ENCODE measurements at places on chromosomes 12 and 14.

GRCh38 chr12:113002155-113002554, 23.8 kb downstream of the OAS2 start:
- no peak for DNase-seq

DNA sequence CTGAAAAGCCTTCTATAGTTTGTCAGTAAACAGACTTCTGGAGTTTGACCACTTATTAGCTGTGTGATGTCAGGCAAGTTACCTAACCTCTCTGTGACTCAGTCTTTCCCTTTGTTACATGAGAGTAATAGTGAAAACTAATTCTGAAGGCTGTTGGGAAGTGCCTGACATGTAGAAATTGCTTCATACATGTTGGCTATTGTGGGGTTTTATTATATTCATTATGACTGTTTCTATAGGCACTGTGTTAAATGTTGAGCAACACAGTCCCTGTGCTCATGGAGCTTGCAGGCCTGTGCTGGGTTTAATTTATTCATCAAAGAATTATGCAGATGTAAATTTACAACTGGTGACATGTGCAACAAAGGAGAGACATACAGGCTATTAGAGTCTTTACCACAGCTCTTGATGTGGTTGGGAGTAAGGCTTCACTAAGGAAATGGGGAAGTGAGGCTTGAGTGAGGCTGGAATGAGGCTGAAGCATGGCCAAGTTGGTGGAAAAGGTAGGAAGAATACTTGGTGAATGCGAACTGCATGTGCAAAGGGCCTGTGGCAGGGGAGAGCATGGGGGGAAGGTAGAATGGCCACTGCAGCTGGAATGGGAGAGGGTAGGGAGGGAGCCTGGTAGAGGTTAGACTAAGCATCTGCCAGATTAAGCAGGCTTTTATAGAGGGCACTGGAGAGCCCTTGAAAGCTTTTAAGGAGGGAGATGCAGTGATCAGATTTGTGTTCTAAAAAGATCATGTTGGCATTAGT, 236.4 kb upstream of the CRY1 start:
- peak; percentile 65 for DNase-seq

DNA sequence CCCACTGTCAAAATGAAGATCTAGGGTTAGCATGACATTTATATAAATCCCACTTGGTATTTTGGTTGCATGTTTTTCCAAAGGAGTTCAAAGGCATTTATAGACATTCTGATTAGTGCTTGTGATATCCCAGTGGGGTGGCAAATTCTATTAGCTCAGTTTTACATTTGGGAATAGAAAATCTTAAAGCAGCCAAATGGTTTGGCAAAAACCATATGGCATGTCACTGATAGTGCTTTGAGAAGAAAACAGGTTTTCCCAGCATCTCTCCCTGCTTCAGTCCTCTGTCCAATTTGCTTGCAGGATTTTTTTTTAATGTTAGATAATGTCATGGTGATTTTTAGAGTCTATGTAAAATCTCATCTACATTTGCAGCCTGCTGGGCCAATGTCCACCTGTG, 225.1 kb upstream of the DIO3 start:
- DNase-seq = no peak

DNA sequence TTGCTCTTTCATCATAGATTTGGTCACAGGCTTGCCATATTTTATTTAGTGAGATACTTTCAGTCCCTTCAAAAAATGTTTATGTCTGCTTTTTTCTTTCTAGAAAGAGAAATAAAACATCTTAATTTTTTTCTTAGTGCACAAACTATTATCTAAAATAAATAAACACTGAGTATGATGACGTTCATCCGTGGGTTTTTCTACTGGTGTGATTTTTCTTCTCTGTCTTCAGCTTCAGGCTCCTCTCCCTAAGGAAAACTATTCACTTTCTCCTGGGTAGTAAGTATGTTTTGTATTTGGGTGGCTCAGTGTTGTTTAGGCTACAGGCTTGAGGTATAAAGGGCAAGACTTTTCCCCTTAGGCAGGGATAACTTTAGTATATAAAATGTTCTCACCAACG, 154.7 kb downstream of the DACT1 start:
- no peak for DNase-seq

GRCh38 chr14:92109490-92109889, 3.1 kb upstream of the ATXN3 start:
- DNase-seq = no peak

DNA sequence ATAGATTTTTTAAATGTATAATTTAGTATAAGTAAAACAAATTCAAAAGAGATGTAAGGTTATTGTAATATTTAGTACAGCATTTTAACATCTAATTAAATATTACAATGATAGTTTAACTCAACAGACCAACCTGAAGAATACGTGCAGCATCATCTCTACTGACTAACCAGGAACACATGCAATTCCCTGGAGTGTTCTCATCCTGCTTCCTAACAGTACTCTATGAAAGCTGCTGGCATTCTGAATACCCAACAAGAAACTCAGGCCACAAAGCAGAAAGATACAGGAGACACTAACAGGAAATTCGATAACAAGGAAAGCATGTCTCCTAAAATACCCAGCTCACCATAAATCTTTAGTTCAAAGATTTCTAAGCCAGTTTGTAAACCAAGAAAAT, 58.3 kb downstream of the CEP83 start:
- peak; percentile 4 for DNase-seq

GRCh38 chr14:104149278-104149595, 10.8 kb downstream of the KIF26A start:
- DNase-seq = no peak

DNA sequence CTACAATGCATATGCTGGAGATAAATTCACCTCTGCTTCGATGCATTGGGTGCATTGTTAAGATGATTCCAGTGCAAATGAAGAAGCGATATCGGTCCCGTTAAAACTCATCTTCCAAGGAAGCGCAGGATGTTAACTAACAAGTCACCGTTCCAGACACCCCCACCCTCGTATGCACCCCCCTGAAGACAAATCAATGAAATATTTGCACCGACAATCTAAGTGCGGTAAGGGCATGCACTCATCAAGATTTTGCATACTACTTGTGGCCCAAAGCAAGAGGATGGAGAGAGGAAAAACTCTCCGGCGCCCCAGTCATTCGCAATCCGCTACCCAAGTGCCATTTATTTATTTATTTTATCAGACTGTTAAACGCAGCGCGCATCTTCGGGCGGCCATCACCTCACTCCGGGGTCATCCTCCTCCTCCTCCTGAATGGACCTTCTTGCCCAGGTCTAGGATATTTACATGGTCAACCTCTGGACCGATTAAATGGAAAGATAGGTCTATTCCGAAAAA, 1.2 kb downstream of the NOVA1 start:
- DNase-seq = no peak

- DNase-seq = peak; percentile 41
Measured at GRCh38 chr12:6563448-6564050, 4.5 kb downstream of the NOP2 start.

DNA sequence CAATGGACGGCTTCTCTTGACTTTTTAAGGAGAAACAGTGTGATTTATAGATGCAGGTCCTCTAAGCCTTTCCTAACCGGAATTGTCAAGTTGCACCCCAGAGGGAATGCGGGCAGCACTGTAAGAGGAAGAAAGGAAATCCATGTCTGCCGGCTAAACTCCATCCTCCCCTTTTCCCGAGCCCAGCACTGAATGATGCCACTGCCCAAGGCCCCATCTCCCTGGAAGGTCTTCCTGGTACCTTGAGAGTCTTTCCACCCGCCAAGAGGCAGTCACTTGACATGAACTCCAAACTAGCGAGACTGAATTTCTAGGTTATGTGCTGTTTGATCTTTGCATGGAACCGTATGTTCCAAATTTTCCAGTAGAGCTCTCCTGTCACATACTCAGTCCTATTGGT, 313.4 kb upstream of the FKBP4 start:
- DNase-seq = no peak

GRCh38 chr12:67545298-67545697, 103.2 kb upstream of the DYRK2 start:
- DNase-seq = no peak

DNA sequence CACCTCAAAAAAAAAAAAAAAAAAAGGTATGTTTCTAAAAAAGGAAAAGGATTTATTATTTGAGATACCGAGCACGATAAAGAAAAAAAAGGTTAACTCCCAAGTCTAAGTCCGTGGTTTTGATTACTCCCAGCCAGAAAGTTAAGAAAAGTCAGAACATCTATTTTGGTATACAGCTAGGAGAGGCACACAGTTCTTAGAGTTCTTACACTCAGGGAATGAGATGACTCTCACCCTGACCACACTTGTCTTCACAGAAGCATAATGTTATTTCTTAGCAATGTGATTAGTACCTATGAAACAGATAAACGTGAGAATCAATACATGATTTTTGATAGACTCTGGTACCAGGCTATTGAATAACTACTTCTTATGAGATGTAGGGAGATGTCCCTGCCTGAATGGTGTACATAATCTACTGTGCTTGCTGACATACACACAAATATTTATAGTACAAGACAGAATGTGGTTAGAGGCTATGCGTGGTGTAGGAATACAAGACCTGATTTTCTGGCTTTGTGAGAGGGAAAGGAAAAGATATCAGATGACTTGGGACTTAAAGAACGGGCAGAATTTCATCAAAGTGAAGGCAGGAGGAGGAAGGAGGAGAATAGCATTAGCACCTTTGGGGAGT, 31.6 kb downstream of the LIMA1 start:
- DNase-seq = no peak

- DNase-seq = no peak
Measured at GRCh38 chr12:29807129-29807528, 23.4 kb upstream of the TMTC1 start.

Measured in AG10803 (cell line).